Stimulated activated CD4-positive, alpha-beta T cell treated with anti-CD3 and anti-CD28 coated beads, Interleukin-1b, Interleukin-23, amount 100 ng/mL, for 4 hours (primary cell): ENCODE measurements at places on chromosomes 4 and X.

GRCh38 chrX:150763810-150764209 lies 70.6 kb downstream of the MTMR1 start:
- DNase-seq: no peak

- DNase-seq: no peak
Measured at GRCh38 chrX:38279188-38279587, 48.1 kb downstream of the RPGR start.

DNA sequence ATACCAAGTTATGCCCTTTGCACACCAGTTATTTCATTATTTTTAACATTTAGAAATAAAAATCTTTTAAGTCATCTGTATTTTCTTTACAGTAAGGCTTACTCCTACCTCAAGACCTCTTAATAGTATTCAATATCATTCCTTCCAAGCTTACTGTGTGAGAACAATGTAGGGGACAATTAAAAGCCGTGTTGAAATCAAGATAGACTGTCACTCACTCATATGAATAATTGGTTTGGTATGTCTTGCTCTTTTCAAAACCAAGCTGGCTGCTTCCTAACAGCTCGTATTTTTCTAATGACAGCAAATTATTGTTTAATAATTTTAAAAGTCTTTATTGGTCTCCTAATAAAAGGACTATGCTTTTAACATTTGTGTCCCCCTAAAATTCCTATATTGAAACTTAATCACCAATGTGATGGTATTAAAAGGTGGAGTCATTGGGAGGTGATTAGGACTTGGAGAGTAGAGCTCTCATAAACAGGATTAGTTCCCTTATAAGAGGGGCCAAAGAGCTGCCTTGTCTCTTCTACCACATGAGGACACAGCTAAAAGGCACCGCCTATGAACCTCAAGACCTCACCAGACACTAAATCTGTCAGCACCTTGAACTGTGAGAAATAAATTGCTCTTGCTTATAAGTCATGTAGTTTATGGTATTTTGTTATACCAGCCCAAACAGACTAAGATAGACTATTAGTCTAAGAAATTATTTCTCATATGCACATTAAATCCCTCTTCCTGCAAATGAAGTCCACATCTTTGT lies 4.1 kb downstream of the ABCB7 start:
- no peak for DNase-seq

DNA sequence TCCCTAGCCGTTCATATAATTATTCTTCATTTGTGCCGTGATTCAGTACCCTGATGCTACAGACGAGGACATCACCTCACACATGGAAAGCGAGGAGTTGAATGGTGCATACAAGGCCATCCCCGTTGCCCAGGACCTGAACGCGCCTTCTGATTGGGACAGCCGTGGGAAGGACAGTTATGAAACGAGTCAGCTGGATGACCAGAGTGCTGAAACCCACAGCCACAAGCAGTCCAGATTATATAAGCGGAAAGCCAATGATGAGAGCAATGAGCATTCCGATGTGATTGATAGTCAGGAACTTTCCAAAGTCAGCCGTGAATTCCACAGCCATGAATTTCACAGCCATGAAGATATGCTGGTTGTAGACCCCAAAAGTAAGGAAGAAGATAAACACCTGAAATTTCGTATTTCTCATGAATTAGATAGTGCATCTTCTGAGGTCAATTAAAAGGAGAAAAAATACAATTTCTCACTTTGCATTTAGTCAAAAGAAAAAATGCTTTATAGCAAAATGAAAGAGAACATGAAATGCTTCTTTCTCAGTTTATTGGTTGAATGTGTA lies 7.0 kb downstream of the SPP1 start:
- no peak for DNase-seq
